ENCODE measurements at places on chromosomes 5 and 9. TPM values are rescaled to one million over a fixed set of nuclear protein-coding genes. Genes with fewer than 3 reads are reported as not detected.

The INSL6 gene
- total RNA-seq, result not detected

DNA sequence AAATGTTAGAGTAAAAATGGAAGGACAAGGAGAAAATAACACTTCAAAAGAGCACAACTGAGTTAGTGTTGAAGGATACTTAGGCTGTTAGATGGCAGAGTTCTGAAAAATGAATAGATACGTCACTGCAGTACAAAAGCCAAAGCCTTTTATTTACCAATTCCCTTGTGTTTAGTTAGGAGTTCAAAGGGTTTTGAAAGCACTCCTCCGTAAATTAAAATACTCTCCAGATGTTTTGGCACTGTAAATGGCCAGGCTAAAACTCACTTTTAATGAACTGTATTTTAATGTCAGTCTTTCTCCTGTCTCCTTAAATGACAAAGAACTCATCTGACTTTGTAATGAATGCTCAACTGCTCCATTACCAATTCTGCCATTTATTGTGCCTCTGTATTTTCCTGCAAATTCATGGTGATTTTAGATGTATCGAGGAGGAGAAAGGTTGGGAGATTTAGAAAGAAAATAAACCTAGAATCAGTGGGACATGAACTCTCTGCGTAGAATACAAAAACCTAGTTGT, 1727.2 kb downstream of the MAT2B start:
- H3K4me3 ChIP-seq, result no peak overlapping the region
- H3K36me3 ChIP-seq, result peaks cover 7% of the 10 kb centered on the region
- peak overlapping the region; percentile 65 for H3K27ac ChIP-seq
- H3K4me1 ChIP-seq, result peaks cover 28% of the 10 kb centered on the region

DNA sequence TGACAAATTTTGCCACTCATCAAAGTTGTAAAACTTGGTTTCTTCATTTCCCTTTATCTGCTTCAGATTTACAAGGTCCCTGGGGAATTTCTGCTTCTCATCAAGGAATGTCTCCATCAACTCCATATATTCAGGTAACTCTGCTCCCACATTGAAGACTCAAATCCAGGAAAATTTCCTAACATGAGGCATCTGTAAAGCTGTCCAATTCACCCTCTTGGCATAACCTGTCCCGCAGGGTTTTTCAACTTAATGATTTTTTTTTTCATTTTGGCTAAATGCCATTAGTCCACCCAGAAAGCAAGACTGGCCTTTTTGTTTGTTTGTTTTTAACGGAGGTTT, 50.2 kb upstream of the SLC30A5 start:
- H3K27me3 ChIP-seq, result no peaks in the 10 kb centered on the region
- DNase-seq, result no peak
- H3K4me3 ChIP-seq, result peak overlapping the region; percentile 81

DNA sequence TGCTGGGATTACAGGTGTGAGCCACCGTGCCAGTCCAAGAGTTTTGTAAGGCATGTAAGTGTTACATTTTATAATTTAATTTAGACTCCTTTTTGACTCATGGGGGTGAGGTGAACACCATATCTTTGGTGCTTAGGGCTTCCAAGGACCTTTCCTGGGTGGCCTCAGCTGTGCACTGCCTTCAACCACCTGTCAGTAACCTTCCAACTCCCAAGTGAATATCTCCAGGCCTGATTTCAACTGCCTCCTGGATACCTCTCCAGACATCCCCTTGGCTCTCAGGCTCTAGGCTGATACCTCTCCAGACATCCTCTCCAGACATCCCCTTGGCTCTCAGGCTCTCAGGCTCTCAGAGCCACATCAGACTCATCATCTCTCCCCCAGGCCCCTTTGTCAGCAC, 30.9 kb upstream of the TTLL11 start:
- peaks cover 15% of the 10 kb centered on the region for H3K4me1 ChIP-seq
- H3K27me3 ChIP-seq, result peaks cover 44% of the 10 kb centered on the region
- no peak for DNase-seq

The OTP gene
- not detected for total RNA-seq

GRCh38 chr9:135217836-135218235, 130.4 kb downstream of the OLFM1 start:
- no peaks in the 10 kb centered on the region for H3K36me3 ChIP-seq
- H3K4me3 ChIP-seq, result no peak overlapping the region
- peaks cover 32% of the 10 kb centered on the region for H3K4me1 ChIP-seq
- DNase-seq, result no peak
- peaks cover 35% of the 10 kb centered on the region for H3K27me3 ChIP-seq
- no peak overlapping the region for H3K27ac ChIP-seq

The BTNL3 gene
- total RNA-seq, result not detected

GRCh38 chr9:92176068-92176799, 61.0 kb upstream of the SPTLC1 start:
- H3K27ac ChIP-seq, result no peak overlapping the region
- no peak overlapping the region for H3K4me3 ChIP-seq
- no peaks in the 10 kb centered on the region for H3K27me3 ChIP-seq
- H3K36me3 ChIP-seq, result no peaks in the 10 kb centered on the region

GRCh38 chr5:82208371-82208770, 69.8 kb downstream of the RPS23 start:
- no peak for DNase-seq
- H3K4me1 ChIP-seq, result no peaks in the 10 kb centered on the region
- no peaks in the 10 kb centered on the region for H3K27me3 ChIP-seq
- H3K36me3 ChIP-seq, result peaks cover 1% of the 10 kb centered on the region
- no peak overlapping the region for H3K4me3 ChIP-seq
- H3K27ac ChIP-seq, result no peak overlapping the region

The GNA14 gene
- 0.22 TPM for total RNA-seq

The SETX gene
- total RNA-seq, result 51.4 TPM

DNA sequence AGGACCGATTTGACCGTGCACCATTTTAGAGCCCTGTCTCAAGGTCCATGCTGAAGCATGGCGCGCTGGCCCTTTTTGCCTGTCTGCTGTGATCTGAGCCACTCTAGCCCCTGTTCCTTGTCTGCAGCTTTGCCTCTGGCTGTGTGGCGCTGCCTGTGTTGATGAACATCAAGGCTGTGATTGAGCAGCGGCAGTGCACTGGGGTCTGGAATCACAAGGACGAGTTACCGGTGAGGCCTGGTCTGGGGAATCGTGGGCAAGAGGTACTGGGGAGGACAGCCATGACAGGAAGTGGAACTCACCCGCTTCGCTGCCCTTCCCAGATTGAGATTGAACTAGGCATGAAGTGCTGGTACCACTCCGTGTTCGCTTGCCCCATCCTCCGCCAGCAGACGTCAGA, 6.3 kb downstream of the NHP2 start:
- DNase-seq, result no peak
- H3K27me3 ChIP-seq, result no peaks in the 10 kb centered on the region
- no peak overlapping the region for H3K27ac ChIP-seq
- H3K4me3 ChIP-seq, result no peak overlapping the region
- peaks cover 27% of the 10 kb centered on the region for H3K36me3 ChIP-seq

DNA sequence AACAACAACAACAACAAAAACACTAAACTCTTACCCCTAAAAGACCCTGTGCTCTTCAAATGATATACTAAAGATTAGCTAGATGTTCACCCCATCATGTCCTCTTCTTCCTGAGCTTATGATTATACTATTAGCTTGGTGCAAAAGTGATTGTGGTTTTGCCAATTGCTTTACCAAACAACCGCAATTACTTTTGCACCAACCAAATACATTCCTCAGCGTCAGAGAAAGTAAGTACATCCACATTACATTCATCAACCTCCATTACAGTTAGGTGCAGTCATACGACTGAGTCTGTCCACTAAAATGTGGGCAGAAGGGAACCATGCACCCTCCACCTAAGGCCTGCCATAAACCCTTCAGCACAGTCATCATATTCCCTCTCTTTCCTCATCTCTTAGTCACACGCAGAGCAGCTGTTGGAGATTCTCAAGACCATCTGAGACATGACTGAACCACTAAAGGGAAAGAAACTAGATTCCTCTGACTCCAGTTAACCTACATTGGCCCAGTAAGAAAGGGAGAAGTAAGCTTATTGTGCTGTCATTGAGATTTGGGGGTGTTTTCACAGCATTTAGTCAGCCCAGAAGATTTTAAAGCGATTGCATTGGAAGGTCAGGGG, 181.6 kb upstream of the TLE4 start:
- H3K27ac ChIP-seq, result no peak overlapping the region
- H3K36me3 ChIP-seq, result no peaks in the 10 kb centered on the region
- DNase-seq, result no peak
- peaks cover 6% of the 10 kb centered on the region for H3K4me1 ChIP-seq
- peaks cover 4% of the 10 kb centered on the region for H3K27me3 ChIP-seq

The CTXN3 gene
- not detected for total RNA-seq

DNA sequence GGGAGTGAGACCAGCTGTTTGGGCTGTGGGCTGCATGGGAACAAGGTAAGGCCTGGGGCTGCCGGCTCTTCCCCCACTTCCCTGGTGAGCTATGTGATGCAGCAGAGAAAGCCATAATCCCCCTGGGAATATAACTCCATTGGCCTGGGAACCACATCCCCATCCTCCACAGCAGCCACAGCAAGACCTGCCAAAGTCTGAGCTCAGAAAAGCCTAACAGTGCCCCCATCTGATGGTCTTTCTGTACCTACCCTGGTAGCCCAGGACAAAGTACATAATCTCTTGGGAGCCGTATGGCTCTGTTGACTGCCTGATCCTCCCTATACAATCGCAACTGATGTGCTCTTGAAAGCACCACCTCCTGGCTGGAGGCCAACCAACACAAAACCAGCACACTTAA, 432.6 kb downstream of the CDH18 start:
- H3K36me3 ChIP-seq, result peaks cover 10% of the 10 kb centered on the region
- no peaks in the 10 kb centered on the region for H3K27me3 ChIP-seq
- no peak overlapping the region for H3K27ac ChIP-seq
- no peaks in the 10 kb centered on the region for H3K4me1 ChIP-seq
- no peak overlapping the region for H3K4me3 ChIP-seq
- DNase-seq, result no peak

- H3K36me3 ChIP-seq, result no peaks in the 10 kb centered on the region
- H3K27me3 ChIP-seq, result no peaks in the 10 kb centered on the region
- peaks cover 38% of the 10 kb centered on the region for H3K4me1 ChIP-seq
- no peak overlapping the region for H3K4me3 ChIP-seq
- peak overlapping the region; percentile 89 for H3K27ac ChIP-seq
- peak; percentile 64 for DNase-seq
Observed at GRCh38 chr9:127021664-127022363, 100.6 kb downstream of the ANGPTL2 start.

- no peaks in the 10 kb centered on the region for H3K36me3 ChIP-seq
- H3K27me3 ChIP-seq, result no peaks in the 10 kb centered on the region
- no peak overlapping the region for H3K4me3 ChIP-seq
Observed at GRCh38 chr5:74587300-74587699, 53.2 kb downstream of the ENC1 start.

- DNase-seq, result no peak
- H3K27me3 ChIP-seq, result no peaks in the 10 kb centered on the region
- H3K4me1 ChIP-seq, result peaks cover 16% of the 10 kb centered on the region
- peaks cover 29% of the 10 kb centered on the region for H3K36me3 ChIP-seq
- no peak overlapping the region for H3K27ac ChIP-seq
Observed at GRCh38 chr5:34817558-34818351, 21.2 kb upstream of the TTC23L start.

The PRLR gene
- total RNA-seq, result 2.1 TPM

The SLC24A2 gene
- total RNA-seq, result 0.20 TPM

The MYMK gene
- total RNA-seq, result not detected

DNA sequence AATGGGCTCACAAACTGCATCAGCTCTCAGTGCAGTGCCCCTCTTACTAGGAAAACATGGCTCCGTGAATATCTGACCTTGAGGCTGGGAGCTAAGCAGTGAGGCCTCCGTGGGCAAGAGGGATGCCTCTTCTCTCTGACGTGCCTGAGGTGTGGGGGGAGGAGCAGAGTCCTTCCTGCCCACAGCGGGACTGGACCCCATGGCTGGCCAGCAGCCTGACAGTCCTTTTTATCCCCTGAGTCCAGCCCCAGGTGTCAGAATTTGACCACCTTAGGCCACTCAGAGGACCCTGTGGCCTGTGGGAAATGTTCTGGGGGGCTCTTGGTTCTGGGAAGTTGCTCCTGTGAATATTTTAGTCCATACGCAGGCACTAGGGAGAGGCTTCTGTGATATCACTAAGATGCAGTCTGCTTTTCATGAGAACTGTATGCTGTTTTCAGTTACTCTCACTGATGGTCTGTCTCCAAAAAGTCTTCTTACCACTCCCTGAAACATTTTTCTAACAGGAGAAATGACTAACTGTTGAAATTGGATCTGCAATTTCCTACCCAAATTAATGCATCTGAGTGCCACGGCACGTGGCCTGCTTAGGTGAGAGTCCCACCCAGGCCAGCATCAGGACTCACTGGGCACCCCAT, 23.4 kb downstream of the ANGPTL2 start:
- H3K27me3 ChIP-seq, result no peaks in the 10 kb centered on the region
- DNase-seq, result no peak
- H3K4me3 ChIP-seq, result no peak overlapping the region
- H3K36me3 ChIP-seq, result peaks cover 1% of the 10 kb centered on the region
- H3K27ac ChIP-seq, result no peak overlapping the region

The CORO2A gene
- 5.9 TPM for total RNA-seq

- no peak overlapping the region for H3K4me3 ChIP-seq
- peak overlapping the region; percentile 90 for H3K27ac ChIP-seq
- peaks cover 18% of the 10 kb centered on the region for H3K36me3 ChIP-seq
- no peak for DNase-seq
Observed at GRCh38 chr5:36669015-36669651, 62.7 kb downstream of the SLC1A3 start.

DNA sequence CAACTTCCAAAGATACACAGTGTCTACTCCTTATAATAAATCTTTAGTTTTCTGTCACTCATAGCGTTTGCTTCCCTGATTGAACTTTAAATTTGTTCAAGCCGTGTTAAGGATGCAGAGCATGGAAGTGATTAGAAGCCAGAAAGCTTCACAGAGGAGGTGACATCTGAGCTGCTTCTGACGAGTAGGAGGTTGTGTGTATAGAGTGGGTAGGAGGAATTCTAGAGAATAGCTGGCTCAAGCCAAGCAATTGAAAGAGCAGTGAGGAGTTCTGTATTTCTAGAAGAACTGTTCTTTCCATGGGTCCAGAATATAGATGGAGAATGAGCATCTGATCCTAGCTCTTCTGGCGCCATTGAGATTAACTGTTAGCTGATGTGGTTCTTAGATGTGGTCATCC, 6.0 kb downstream of the NUDT2 start:
- H3K27ac ChIP-seq, result no peak overlapping the region
- DNase-seq, result no peak
- H3K27me3 ChIP-seq, result no peaks in the 10 kb centered on the region
- peaks cover 4% of the 10 kb centered on the region for H3K36me3 ChIP-seq
- no peak overlapping the region for H3K4me3 ChIP-seq
